Brain microvascular endothelial cell (primary cell): ENCODE measurements at places on chromosomes 5 and 9.
A peak's percentile ranks its signal among the peaks of the same experiment; 100 is the strongest.

GRCh38 chr5:112183103-112183711 lies 235.9 kb downstream of the EPB41L4A start:
- peak; percentile 35 for DNase-seq

DNA sequence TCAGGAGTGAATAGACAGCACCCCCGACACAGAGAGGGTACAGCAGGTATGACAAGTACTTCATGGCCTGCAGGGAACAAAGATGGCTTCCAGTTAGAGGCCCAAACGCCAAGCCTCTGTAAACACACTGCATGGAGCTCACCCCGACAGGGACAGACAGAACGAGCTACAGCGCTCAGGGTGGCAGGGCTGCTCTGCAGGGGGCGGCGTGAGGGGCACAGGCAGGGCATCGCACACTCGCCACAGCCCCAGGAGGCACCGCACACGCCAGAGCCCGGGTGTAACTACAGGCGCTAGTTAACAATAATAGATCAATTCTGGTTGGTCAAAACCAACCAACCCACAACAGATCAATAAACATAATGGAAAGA lies 21.1 kb downstream of the CLPTM1L start:
- no peak for DNase-seq

- peak; percentile 75 for DNase-seq
Observed at GRCh38 chr5:76867827-76868693, 18.2 kb downstream of the S100Z start.

- no peak for DNase-seq
Observed at GRCh38 chr5:158809310-158809850, 290.3 kb downstream of the EBF1 start.

- no peak for DNase-seq
Observed at GRCh38 chr9:92635760-92636159, 34.2 kb downstream of the IPPK start.

DNA sequence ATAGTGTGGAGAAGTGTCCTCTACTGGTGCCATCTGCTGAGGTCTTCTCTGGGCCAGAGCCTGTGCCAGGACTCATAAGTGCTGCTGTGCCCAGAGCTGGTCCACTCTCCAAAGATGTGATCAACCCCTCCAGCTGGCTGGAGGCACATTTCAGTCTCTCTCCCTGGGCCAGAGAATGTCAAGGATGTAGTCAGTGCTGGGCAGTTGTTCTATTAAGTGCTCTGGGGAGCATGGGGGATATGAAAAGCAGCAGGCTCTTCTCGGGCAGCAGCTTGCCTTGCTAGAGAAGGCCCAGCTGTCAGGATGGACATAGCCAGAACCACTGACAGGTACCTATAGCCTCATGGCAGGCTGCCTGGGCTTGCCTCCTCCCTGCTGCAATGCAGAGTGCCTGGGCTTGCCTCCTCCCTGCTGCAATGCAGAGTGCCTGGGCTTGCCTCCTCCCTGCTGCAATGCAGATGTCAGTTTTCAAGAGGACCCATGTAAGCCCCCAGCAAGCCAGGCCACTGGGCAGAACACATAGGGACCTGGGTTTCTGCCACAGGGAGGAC lies 157.2 kb upstream of the PANK3 start:
- no peak for DNase-seq

- peak; percentile 27 for DNase-seq
Observed at GRCh38 chr5:124162767-124163532, 583.5 kb downstream of the ZNF608 start.

GRCh38 chr9:133906218-133906617 lies 85.9 kb downstream of the VAV2 start:
- DNase-seq: no peak

DNA sequence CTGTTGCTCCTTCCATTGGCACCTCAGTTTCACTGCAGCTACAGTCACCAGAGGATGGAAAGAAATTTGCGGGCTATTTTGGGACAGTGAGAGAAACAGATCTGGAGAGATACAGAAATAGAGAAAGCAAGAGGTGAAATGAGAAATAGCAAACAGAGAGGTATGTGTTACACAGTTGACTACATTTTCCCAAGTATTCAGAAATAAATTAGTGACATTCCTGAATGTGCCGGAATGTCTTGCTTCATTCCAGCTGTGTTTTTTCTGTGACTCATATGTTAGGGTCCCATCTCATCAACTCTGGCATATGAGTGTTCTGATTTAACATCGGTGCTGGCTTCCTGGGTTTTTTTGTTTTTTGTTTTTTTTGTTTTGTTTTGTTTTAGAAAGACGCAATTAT lies 63.8 kb upstream of the ZNF462 start:
- peak; percentile 82 for DNase-seq

DNA sequence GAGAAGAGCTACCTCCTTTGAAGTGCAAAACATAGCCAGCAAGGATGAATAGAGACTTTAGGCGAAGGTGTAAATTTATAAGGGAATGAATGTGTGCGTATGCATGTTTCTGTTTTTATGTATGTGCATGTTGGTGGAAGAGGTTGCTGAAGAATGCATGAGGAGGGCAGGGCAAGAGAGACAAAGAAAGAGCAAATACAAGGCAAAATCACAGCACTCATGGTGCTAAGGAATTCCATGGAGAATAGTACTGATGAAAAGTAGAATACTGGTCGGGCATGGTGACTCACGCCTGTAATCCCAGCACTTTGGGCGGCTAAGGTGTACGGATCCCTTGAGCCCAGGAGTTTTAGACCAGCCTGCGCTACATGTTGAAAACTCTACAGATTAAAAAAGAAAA lies 762.1 kb upstream of the PTPRD start:
- no peak for DNase-seq

DNA sequence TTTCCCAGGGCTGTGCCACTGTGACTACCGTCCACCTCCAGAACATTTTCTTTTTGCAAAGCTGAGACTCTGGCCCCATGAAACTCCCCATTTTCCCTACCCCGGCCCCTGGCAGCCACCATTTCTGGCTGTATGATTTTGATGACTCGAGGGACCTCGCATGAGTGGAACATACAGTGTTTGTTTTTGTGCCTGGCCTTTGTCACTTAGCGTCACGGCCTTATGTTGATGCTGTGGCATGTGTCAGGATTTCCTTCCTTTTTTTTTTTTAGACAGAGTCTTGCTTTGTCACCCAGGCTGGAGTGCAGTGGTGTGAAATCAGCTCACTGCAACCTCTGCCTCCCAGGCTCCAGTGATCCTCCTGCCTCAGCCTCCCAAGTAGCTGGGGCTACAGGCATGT lies 42.7 kb downstream of the ASS1 start:
- DNase-seq: no peak

DNA sequence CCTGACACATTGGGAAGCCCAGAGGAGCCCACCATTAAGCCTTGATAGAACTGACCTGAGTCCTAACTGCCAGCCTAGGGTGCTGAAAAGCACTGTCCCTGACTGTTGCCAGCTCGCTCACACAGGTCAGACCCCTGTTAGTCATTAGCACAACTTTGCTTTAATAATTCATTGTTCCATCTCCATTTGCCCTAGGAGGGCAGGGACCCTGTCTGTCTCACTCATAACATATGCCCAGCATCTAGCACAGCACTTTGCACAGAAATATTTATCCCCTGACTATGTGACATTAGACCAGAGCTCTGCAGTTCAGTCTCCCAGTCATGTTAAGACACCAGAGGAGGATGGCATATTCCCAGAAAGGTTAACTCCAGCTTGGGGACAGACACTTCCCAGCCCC lies 61.8 kb upstream of the STXBP1 start:
- DNase-seq: no peak

DNA sequence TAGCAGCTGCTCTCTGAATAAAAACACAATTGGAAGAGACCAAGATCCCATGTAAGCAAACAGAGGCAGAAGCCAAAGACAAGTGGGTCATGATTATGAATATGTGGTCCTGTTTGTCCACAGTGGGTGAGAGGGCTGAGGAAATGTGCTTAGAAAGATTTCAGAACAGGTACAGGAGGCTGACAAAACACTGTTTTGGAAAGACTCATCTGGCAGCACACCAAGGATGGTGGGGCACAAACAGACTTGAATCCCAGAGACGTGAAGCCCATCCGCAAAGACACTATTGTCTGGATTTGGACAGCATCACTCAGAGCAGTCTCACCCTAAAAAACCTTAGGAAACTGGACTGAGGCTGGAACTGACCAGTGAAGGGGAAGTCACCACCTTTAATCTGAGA lies 85.0 kb downstream of the ADRB2 start:
- DNase-seq: no peak

DNA sequence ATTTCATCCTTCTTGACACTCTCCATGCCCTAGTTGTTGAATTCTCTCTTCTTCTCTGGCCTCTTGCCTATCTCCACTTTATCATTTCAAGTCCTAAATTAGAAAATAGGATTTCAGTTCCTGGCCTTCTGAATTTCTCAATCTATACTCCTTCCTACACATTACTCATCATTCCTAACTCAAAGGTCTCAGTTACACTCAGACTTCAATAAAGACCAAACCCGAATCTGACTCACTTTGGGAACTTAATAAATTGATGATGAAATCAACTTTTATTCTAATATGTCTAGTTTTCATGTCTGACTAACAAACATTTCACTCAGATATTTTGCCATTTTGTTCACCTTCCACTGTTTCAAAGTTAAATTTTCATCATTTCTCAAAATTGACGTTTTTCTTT lies 113.6 kb upstream of the TSLP start:
- peak; percentile 14 for DNase-seq

GRCh38 chr5:8028243-8028642 lies 159.3 kb downstream of the MTRR start:
- no peak for DNase-seq

DNA sequence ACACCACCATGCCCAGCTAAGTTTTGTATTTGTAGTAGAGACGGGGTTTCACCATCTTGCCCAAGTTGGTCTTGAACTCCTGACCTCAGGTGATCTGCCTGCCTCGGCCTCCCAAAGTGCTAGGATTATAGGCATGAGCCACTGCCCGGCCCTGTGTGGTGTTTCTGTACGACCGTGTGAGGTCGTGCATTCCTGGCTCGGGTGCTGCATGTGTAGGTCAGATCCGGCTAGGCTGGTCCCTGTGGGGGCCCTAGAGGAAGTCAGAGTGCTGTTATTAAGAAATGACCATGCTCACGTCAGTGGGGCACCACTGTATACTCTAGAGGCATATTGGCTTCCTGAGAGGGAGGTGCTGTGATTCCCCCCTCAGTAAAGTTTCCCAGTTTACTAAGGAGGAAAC lies 13.7 kb downstream of the WNK2 start:
- DNase-seq: no peak

- peak; percentile 62 for DNase-seq
Observed at GRCh38 chr9:34437006-34437925, 21.1 kb downstream of the FAM219A start.

GRCh38 chr5:159097784-159098602 lies 1.7 kb downstream of the EBF1 start:
- DNase-seq: peak; percentile 46

GRCh38 chr9:94677929-94678328 lies 38.6 kb upstream of the FBP1 start:
- DNase-seq: no peak

GRCh38 chr5:114056185-114056538 lies 305.7 kb upstream of the KCNN2 start:
- DNase-seq: no peak

GRCh38 chr5:75885849-75886596 lies 168.8 kb upstream of the POC5 start:
- DNase-seq: peak; percentile 5

- no peak for DNase-seq
Observed at GRCh38 chr9:129703667-129704355, 38.4 kb downstream of the PRRX2 start.

GRCh38 chr5:56751572-56752313 lies 63.6 kb upstream of the MAP3K1 start:
- DNase-seq: no peak

GRCh38 chr9:69627281-69627680 lies 44.9 kb downstream of the APBA1 start:
- DNase-seq: no peak

DNA sequence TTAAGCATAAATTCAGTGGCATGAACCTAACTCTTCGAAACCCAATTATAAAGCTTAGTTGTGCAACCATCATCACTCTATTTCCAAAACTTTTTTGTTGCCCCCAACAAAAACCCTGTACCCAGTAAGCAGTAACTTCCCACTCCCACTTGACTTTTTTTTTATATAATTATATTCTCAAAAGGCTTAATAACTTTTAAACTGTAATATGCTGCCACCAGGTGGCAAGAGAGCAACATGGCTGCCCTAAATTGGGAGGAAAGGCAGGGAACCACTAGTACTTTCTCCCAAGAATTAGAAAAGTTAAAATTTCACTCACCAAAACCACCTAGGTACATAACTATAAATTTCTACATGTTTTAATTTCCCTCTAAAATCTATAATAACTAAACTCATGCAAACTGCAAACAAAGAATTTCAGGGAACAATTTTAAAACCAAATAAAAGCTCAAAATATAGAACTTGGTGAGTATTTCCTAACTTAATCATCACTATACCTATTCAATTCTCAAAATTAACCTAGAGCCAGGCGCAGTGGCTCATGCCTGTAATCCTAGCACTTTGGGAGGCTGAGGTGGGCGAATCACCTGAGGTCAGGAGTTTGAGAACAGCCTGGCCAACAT lies 50.2 kb upstream of the RNF38 start:
- DNase-seq: peak; percentile 12

DNA sequence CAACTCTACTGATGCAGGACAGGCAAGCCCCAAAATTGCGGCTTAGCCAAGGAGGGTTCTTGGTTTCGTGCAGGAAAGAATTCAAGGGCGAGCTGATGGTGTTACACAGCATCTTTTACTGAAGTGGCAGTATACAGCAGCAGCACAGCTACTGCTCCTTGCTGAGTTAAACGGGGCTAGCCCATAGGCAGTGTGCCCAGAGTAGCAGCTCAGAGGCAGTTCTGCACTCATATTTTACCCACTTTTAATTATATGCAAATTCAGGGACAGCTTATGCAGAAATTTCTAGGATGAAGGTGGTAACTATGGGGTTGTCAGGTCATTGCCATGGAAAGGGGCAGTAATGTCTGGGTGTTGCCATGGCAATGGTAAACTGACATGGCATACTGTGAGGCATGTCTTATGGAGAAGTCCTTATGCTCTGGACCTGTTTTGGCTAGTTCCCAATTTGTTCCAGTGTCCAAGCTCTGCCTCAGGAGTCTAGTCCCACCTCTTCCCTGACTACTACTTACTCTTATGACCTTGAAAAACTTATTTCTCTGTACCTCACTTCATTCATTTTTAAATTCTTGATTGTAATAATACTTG lies 2.0 kb upstream of the SPINK9 start:
- no peak for DNase-seq

GRCh38 chr5:177469750-177470525 lies 3.5 kb downstream of the DBN1 start:
- DNase-seq: no peak

DNA sequence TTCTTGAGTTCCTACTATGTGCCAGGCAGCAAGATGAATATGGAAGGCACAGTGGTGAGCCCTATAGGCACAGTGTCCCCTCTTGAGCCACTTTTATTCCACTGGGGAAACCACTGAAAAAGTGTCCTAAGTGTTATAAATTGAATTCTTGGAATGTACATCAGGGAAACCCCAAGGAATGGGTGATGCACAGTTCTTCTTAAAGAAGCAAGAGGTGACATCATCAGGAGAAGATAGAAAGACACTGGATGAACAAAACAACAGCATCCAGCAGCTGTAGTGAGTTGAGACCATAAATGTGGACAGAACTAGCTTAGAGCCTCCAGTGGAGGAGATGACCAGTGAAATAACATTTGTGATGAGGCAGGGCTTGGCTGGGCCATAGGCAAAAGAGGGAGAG lies 199.2 kb upstream of the ANKRD55 start:
- DNase-seq: peak; percentile 6
